ENCODE measurements at places on chromosomes 3 and 15.

- peak; percentile 98 for DNase-seq
Observed at GRCh38 chr3:34207002-34207401, 408.6 kb downstream of the PDCD6IP start.

DNA sequence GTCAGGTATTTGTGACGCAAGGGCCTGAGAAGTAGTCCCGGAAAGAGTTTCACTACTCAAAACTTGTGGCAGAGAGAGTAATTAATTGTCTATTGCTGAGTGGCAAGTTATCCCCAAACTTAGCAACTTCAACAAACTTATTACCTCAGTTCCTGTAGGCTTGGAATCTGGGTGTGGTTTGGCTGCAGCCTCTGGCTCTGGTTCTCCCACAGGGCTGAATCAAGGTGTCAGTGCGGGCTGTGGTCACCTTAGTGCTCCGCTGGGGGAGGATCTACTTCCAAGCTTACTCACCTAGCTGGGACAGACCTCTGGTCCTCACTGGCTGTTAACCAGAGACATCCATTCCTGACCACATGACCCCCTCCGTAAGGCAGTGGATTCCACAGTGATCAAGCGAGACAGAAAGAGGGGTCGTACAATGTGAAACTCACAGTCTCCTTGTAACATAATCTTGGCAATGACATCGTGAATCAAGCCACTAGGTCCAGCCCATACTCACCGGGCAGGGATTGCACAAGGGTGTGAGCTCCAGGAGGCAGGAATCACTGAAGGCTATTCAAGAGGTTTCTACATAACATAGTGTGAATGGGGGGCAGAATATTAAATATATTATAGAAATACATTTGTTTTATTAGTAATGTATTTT, 138.3 kb downstream of the RYR3 start:
- DNase-seq: no peak

GRCh38 chr15:73051807-73052652, at the start of gene NEO1:
Gene NEO1 (plus strand): TSS chr15:73052463. CDS start chr15:73052676, 213 bp downstream.
- DNase-seq: peak; percentile 78

GRCh38 chr15:65307978-65308377, 3.5 kb downstream of the RNU5B-1 start:
- no peak for DNase-seq

DNA sequence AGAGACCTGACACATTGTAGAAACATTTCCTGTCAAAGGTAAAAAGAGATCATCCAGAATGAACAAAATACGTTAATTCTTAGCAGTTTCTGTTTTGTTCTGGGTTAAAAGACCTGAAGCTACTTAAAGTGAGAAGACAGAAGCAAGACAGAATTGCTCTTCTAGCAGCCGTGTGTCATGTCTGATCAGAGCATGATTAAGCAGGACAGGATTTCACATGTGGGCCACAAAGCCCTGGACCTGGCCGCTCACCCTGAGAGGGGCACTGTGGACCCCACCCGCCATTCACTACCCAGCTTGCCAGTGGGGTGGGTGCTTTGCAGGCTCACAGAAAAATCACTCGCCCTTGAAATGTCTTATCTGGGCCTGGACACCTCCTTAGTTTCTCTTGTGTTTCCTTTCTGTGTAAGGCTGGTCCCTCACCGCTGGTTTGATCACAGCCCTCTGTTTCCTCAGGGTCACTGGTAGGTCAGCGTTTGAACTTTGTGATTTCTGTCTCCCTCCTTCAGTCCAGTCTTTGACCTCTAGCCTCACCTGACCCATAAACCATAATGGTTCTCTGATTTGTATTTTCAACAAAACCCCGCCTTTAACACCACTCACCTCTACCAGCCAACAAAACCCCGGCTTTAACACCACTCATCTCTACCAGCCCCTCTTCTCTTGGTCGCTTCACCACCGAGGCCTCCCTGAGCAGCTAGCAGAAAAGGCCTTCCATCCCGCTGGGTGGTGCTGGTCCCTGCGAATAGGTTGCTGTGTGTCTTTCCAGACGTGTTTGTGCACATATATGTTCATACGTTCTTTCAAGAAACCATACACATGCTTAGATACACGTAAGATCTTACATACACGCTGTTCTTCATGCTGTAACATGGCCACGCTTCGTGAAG, 185.0 kb downstream of the OR4M2 start:
- no peak for DNase-seq

DNA sequence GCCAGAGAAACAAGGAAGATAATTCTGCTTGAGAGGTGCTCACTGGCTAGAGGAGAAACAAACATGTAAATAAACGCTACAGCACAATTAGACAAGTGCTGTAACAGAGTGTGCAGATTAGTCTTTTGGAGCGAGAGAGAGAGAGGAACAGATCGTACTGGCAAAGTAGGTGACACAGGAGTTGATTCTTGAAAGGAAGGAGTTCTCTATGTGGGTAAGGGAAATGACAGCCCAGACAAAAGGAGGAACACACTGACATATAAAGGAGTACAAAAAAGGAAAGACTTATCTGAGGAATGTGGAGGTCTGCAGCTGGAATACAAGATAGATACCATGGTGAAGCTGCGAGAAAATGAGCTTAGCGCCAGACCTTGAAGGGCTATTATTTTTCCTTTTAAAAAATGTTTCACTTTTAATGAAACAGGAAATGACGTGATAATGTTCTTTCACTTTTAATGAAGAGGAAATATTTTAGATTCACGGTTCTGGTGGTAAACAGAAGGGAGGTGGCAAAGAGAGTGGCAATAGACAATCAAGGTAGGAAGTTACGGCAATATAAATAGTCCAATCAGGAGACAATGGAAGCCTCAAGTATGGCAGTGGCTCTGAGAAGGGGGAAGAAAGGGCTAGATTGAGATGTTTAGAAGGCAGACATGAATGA, 202.9 kb downstream of the VPS13C start:
- DNase-seq: no peak

DNA sequence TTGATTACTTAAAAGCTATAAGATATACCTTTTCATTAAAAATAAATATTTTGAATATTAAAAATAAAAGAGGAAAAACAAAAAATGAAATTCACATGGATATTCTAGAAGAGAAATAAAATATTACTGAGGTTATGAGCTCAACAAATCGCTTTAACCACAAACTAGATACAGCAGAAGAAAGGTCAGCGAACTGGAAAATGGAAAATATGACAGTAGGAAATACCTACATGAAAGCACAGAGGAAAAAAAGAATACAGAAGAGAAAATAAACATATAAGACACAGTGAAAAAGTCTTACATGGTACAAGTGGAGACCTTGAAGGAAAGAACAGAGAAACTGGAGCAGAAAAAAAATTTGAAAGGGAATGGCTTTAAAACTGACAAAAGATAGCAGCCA, 33.2 kb downstream of the SCAPER start:
- no peak for DNase-seq

DNA sequence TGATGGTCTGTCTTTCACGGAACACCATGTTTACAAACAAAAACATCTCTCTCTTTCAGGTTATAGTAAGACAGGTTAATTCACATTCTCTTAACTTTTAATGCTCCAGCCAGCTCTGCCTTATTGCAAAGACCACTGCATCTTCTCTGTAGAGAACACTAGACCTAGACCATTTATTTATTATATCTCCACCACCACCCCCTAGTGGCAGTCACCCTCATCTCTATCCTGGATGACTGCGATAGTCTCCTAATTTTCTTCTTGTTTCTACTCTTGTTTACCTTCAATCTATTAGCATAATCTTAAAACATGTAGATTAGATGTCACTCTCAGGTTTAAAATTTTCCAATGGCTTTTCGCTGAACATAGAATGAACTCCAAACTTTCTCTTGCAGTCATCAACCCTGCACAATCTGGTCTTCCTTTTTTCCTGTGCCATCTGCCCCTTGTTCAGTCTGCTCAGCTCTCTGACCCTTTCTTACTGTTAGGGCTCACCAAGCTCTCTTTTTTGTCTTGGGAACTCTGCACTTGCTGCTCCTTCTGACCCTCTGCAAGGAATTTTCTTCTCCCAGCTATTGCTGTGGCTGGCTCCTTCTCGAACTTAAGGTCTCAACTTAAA, 155.6 kb downstream of the SQOR start:
- DNase-seq: peak; percentile 4

DNA sequence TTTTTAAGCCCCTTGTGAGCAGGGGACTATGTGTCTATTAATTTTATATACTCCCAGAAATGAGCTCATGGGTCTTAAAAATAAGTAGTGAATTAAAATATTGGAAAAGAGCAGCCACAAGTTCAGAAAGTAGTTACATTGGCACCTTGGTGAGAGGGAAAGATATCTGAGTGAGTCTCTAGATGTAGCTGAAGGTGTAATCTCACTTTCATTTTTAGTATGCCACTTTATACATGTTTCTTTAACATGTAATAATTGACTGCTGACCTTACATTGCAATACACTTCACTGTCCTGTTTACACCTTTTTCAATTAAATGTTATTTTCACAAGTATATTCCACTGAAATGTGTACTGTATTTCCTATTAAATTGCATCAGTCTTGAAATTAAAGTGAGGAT, 12.1 kb upstream of the PAK6 start:
- DNase-seq: no peak

DNA sequence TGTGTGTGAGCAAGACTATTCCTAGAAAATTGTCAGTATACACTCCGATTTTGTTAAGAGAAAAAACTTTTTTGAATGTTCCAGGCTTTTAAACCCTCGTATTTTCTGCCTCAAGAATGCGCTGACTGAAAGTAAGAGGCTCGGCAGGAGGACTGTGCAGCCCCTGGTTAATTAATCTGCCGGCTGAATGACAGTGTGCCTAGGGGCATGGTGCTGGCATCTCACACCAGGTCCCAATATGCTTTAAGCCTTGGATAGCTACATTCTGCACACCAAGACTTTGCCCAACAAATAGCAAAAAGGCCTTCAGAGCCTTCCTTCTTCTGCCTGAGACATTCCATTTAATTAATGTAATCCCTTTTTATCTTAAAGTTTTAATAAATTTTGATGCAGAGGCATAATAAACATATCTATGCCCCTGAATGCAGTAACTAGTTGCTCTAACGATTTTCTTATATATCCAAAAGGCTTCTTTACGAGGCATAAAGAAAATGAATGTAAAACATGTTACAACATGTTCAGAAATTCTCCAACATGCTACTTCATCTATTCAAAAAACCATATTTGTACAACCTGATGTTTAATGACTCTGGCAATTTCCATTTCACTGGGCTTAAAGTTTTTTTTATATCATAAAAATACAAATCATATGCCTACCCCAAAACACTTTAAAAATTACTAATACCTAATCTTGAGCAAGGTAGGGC, 37.9 kb downstream of the DPH6 start:
- no peak for DNase-seq

Data from fibroblast of skin of back (primary cell).